GM13977 (cell line): ENCODE measurements at places on chromosomes 3 and 15.

- DNase-seq, result no peak
Measured at GRCh38 chr15:90228960-90229359, 4.8 kb downstream of the CIB1 start.

DNA sequence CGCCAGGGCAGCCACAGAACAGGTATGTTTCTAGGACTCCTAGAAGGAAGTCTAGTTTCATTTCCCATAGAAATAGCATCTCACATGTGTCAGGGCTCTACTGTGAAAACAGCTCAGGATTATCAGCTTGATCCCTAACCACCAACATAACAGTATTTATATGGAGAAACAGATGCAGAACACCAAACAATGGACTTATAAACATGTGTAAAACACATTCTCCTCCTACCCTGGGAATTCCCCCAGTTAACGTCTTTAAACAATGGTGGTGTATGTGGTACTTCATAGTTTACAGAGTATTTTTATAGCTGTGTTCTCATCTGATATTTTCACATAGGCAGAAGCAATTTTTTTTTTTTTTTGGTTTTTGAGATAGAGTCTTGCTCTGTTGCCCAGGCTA lies 9.7 kb downstream of the TNFSF10 start:
- DNase-seq, result no peak

DNA sequence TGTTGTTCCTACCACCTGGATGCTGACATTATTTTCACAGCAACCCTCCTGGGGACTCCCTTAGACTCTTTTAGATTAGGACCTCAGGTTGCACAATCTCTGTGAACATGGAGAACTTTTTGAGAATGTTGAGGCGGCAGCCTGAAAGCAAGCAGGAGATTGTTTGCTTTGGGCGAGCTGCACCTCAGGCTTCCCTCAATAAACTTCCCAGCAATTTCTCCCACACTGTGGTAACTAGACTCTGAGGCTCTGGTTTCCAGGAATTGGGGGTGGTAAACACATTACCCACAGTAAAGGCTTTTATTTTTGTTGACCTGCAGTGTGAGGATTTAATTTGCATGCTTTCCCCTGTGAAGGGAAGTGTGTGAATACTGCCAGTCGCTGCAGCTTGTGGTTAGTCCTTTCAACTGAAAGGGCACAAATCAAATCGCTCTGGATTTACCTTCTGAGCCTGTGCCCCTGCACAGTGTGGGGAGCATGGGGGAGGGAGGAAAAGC lies 35.2 kb upstream of the SIAH2 start:
- DNase-seq, result no peak

- no peak for DNase-seq
Measured at GRCh38 chr15:101795455-101795854, 7.9 kb upstream of the OR4F6 start.
